Caki2 (cell line): ENCODE measurements at places on chromosomes 16 and 17. TPM values are rescaled to one million over a fixed set of nuclear protein-coding genes. Genes with fewer than 3 reads are reported as not detected.

Gene CKLF
- total RNA-seq, result 128 and 135 TPM in 2 replicates

Gene GUCY2D
- total RNA-seq, result not detected in 2 replicates

Gene CCL3
- not detected in 2 replicates for total RNA-seq

Gene CDRT15L2
- not detected in 2 replicates for total RNA-seq

Gene RNF43
- 2.6 and 5.0 TPM in 2 replicates for total RNA-seq

Gene NLRC3
- total RNA-seq, result not detected in 2 replicates

Gene UNKL
- total RNA-seq, result 40.5 and 46.1 TPM in 2 replicates

Gene RNF112
- total RNA-seq, result 1.5 and 1.6 TPM in 2 replicates

Gene CCL4
- total RNA-seq, result not detected in 2 replicates

Gene ZFHX3
- 1.3 and 1.6 TPM in 2 replicates for total RNA-seq

Gene NKD1
- under 0.01 TPM in 1 of 2 replicates, not detected in the other for total RNA-seq

Gene MYH13
- not detected in 2 replicates for total RNA-seq

Gene SALL1
- 3.0 and 5.6 TPM in 2 replicates for total RNA-seq

Gene PYDC1
- total RNA-seq, result not detected in 2 replicates

Gene NHERF2
- 30.3 and 32.4 TPM in 2 replicates for total RNA-seq
